ENCODE measurements at places on chromosomes 16 and 17. TPM values are rescaled to one million over a fixed set of nuclear protein-coding genes. Genes with fewer than 3 reads are reported as not detected.

The STARD3 gene
- 42.0 TPM for total RNA-seq

The SDR42E2 gene
- total RNA-seq = 0.16 TPM

The TEX19 gene
- not detected for total RNA-seq

The MAP3K3 gene
- total RNA-seq = 60.0 TPM

The RNF135 gene
- total RNA-seq = 50.2 TPM

The AMFR gene
- total RNA-seq = 156 TPM

The MYH13 gene
- not detected for total RNA-seq

The IFI35 gene
- total RNA-seq = 31.0 TPM

DNA sequence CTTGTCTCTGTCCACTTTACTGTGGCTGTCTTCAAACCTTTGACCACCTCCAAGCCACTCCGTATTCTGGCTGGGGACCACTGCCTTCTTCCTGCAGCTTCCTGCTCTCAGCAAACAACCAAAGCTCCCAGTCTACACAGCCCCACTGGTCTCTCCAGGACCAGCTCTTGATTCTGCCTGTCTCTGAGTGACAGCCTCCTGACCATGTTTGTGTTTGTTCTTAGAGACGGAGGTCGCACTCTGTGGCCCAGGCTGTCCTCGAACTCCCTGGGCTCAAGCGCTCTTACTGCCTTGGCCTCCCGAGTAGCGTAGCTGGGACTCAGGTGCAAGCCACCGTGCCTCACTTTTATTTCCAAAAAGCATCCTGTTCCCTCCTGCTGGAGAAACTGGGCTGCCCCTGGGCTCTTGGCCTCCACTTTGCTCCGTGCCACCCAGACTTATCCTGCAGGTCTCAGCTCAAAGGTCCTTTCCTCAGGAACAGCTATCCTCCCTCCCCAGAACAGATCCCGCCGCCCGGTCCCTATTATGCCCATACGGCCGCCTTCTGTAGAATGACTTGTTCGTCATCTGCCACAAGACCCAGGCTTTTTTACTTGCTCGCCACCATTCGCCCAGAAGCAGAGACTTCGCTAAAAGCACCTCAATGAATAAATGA is 9.1 kb downstream of the MNT start:
- H3K36me3 ChIP-seq = peaks cover 5% of the 10 kb centered on the region
- H3K27me3 ChIP-seq = no peaks in the 10 kb centered on the region
- peaks cover 48% of the 10 kb centered on the region for H3K4me1 ChIP-seq
- peak overlapping the region; percentile 79 for H3K4me3 ChIP-seq

GRCh38 chr17:7703584-7704479 is 1.2 kb upstream of the EFNB3 start:
- no peaks in the 10 kb centered on the region for H3K4me1 ChIP-seq
- peaks cover 2% of the 10 kb centered on the region for H3K27me3 ChIP-seq
- DNase-seq = peak; percentile 52
- H3K4me3 ChIP-seq = peak overlapping the region; percentile 81
- H3K27ac ChIP-seq = peak overlapping the region; percentile 53
- no peaks in the 10 kb centered on the region for H3K36me3 ChIP-seq

GRCh38 chr17:60134396-60135150 is 15.2 kb upstream of the CA4 start:
- H3K36me3 ChIP-seq = no peaks in the 10 kb centered on the region
- H3K27ac ChIP-seq = peak overlapping the region; percentile 62
- peak overlapping the region; percentile 69 for H3K4me3 ChIP-seq

DNA sequence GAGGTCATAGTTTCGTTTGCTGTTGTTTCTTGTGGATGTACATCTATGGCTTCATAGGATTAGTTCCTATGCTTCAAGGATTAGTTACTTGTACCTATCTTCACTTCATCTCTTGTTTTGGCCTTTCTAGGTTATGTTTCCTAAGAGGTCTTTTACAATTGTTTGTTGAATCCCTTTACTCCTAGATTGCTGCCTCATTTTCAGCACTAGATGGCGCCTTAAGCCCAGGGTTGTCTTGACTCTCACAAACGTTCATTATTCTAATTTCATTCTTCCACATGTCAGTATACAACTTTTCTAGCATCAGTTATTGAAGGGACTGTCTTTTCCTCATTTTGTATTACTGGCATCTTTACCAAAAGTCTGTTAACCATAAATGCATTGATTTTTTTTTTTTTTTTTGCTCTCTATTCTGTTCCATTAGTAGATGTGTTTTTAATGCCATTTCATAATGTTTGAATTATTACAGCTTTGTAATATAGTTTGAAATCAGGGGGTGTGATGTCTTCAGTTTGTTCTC is 45.0 kb upstream of the NACA2 start:
- no peaks in the 10 kb centered on the region for H3K4me1 ChIP-seq
- no peak overlapping the region for H3K27ac ChIP-seq
- no peaks in the 10 kb centered on the region for H3K36me3 ChIP-seq
- H3K4me3 ChIP-seq = no peak overlapping the region

- no peak for DNase-seq
- peak overlapping the region; percentile 43 for H3K27ac ChIP-seq
- no peaks in the 10 kb centered on the region for H3K27me3 ChIP-seq
- H3K4me3 ChIP-seq = no peak overlapping the region
- no peaks in the 10 kb centered on the region for H3K36me3 ChIP-seq
- H3K4me1 ChIP-seq = no peaks in the 10 kb centered on the region
These were observed 100.5 kb downstream of the XYLT1 start for GRCh38 chr16:17370223-17370707.

DNA sequence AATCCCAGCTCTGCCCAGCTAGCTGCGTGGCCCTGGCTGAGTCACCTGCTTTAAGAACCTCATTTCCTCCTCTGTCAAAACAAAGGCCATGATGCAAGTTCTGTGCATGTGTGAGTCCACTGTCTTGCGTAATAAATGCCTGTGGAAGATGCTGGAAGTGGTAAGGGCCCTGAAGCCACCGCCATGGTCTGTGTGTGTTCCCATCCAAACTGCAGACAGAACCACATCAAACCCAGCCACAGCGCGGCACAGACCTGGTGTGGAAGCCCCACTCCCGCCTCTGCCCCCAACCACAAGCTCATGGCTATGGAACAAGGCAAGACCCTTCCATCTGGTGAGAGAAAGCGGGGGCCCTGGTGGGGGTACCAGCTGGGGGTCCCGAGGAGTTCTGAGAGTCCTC is 26.0 kb downstream of the NECAB2 start:
- no peak overlapping the region for H3K27ac ChIP-seq
- DNase-seq = no peak
- peaks cover 5% of the 10 kb centered on the region for H3K4me1 ChIP-seq
- no peaks in the 10 kb centered on the region for H3K36me3 ChIP-seq

- H3K27ac ChIP-seq = peak overlapping the region; percentile 46
- H3K36me3 ChIP-seq = no peaks in the 10 kb centered on the region
- no peaks in the 10 kb centered on the region for H3K27me3 ChIP-seq
These were observed 243.7 kb downstream of the FTO start for GRCh38 chr16:53947642-53948041.

GRCh38 chr17:58755269-58755576 is 431 bp upstream of the PPM1E start:
- H3K27ac ChIP-seq = no peak overlapping the region
- DNase-seq = no peak

DNA sequence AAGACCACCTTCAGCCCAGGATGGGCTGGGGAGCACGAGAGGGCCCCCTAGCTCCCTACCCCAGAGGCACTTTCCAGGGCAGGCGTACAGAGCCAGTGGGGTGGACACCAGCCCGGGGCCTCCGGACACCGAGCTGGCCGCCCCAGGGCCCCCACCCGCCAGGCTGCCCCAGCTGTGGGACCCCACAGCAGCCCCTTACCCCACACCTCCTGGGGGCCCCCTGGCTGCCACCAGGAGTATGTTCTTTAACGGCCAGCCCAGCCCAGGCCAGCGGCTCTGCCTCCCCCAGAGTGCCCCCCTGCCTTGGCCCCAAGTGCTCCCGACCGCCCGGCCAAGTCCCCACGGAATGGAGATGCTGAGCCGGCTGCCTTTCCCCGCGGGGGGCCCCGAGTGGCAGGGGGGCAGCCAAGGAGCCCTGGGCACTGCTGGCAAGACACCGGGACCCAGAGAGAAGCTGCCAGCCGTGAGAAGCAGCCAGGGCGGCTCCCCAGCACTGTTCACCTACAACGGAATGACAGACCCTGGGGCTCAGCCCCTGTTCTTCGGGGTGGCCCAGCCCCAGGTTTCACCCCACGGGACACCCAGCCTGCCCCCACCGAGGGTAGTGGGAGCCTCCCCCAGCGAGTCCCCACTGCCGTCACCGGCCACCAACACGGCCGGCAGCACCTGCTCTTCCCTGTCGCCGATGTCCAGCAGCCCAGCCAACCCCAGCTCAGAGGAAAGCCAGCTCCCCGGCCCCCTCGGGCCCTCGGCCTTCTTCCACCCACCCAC is 24.3 kb upstream of the ZFPM1 start:
- H3K4me1 ChIP-seq = peaks cover 5% of the 10 kb centered on the region
- H3K4me3 ChIP-seq = no peak overlapping the region
- H3K27me3 ChIP-seq = no peaks in the 10 kb centered on the region
- no peaks in the 10 kb centered on the region for H3K36me3 ChIP-seq

DNA sequence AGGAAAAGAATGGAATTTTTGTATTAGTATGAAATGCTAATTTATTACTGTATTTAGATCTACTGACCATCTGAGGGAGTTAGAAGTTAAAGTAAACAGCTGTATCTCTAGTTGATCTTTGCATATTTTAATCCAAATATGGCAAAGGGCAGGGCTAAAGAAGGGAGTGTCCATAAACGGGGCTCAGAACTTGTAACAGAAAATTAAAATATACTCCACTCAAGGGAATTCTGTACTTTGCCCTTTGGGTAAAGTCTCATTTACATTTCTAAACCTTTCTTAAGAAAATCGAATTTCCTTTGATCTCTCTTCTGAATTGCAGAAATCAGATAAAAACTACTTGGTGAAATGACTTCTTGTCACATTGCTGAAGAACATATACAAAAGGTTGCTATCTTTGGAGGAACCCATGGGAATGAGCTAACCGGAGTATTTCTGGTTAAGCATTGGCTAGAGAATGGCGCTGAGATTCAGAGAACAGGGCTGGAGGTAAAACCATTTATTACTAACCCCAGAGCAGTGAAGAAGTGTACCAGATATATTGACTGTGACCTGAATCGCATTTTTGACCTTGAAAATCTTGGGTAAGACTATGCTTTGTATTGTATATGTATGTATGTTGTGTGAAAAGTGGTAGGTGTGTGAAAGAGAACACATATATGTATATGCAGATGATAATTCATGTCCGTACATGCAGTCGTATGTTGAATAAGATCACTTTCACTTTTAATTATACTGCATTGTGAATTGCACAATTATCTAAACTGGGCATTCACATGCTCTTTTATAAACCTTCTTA is at the start of gene ASPA:
Gene ASPA (plus strand): TSS at position 186 of the 799 bp plus-strand sequence. CDS start 163 bp downstream, at position 349.
- H3K27me3 ChIP-seq = no peaks in the 10 kb centered on the region
- H3K27ac ChIP-seq = peak within 1 kb of the TSS; percentile 34
- H3K4me3 ChIP-seq = peak within 1 kb of the TSS; percentile 60
- no peaks in the 10 kb centered on the region for H3K4me1 ChIP-seq
- H3K36me3 ChIP-seq = no peaks in the 10 kb centered on the region
- no peak for DNase-seq

- H3K36me3 ChIP-seq = no peaks in the 10 kb centered on the region
- no peaks in the 10 kb centered on the region for H3K4me1 ChIP-seq
- DNase-seq = no peak
- H3K27ac ChIP-seq = no peak overlapping the region
- H3K27me3 ChIP-seq = no peaks in the 10 kb centered on the region
- H3K4me3 ChIP-seq = no peak overlapping the region
These were observed 78.0 kb downstream of the MAP2K6 start for GRCh38 chr17:69492410-69493071.

DNA sequence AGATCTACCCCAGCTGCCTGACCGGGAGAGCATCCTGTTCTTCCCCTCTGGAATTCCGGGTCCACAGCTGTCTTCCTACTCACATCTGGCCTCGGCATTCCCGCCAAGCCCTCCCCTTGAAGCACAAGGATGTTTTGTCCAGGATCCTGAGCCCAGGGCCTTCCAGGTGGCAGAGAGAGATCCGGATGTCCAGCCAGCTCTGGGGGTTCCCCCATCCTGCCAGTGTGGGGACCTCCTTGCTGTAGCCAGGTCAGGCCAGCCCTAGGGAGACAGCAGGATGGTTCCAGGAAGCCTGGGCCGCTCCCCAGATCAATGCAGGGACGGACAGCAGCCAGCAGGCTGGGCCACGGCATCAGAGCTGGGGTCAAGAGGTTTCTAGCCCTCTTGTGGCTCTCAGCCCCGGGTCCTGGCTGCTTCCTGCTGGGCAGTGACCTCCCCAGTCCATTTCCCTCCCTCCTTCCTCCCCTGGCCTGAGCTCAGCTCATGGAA is 55.3 kb downstream of the SOCS3 start:
- H3K27me3 ChIP-seq = no peaks in the 10 kb centered on the region
- no peaks in the 10 kb centered on the region for H3K4me1 ChIP-seq
- no peak for DNase-seq
- no peaks in the 10 kb centered on the region for H3K36me3 ChIP-seq
- H3K27ac ChIP-seq = no peak overlapping the region

DNA sequence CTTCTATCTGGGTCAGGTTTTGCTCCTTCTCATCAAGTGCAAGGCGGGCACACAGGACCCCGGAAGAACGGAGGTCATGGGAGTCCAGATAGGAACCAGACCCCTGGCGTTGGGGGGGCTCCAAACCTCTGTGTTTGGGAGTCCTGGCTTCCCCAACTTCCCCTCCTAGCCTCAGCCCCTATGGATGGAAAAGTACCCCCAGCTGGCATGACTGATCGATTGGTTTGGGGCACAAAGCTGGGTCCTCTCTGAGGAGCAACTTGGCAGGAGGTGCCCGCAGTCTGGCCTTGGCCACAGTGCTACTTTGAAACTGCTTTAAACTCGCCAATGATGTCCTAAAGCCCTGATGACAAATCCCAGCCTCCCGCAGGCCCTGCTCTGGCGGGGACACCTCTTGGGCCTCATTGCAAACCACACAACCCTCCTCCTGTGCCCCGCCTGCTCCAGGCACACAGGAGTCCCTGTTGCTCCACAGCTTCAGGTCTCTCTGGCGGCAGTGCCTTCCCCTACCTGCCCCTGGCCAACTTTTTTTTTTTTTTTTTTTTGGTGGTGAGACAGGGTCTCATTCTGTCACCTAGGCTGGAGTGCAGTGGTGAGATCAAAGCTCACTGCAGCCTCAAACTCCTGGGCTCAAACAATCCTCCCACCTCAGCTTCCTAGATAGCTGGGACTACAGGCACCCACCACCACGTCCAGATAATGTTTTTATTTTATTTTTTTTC is 38.0 kb upstream of the SNN start:
- peak overlapping the region; percentile 84 for H3K27ac ChIP-seq
- no peaks in the 10 kb centered on the region for H3K36me3 ChIP-seq
- H3K4me3 ChIP-seq = no peak overlapping the region
- peak; percentile 69 for DNase-seq

- H3K36me3 ChIP-seq = peaks cover 6% of the 10 kb centered on the region
- peak overlapping the region; percentile 93 for H3K27ac ChIP-seq
- H3K4me1 ChIP-seq = peaks cover 14% of the 10 kb centered on the region
- no peak for DNase-seq
These were observed 25.8 kb downstream of the LITAF start for GRCh38 chr16:11560701-11561453.

Data from breast epithelium (tissue), 4 donors.